ENCODE measurements at places on chromosomes 13 and 19. TPM values are rescaled to one million over a fixed set of nuclear protein-coding genes. Genes with fewer than 3 reads are reported as not detected.
A peak's percentile ranks its signal among the peaks of the same experiment; 100 is the strongest.

DNA sequence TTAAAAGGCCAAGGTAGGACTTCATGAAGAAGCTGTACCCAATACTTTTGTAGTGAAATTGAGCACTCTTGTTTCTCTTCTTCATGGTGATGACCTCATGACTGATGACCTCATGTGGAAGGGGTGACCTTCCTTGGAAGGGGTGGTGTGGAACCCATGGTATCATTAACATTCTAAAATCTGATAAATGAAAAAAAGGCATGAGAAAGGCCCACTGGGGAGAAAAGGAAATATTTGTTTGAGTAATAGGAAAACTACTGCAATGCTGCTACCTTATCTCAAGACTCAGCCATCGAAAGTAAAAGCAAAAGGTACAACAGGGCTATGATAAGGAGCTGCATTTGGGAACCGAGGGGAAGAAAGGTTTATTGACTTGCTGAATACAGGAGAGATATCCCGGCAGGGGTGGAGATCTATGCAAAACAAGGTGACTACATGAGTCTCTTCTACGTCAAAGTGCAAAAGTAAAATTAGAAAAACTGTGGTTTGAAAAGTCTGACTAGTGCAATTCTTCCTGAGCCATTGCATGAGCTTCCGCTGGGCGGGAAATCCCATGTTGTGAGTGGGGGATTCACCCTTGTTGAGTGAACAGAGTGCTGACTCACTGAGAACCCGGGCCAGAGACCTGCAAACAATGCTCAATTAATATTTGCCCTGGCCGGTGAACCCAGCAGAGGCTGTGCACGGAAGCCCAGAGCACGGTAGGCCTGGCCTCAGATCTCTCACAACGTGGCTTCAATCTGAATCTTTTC is 138.9 kb upstream of the RFC3 start:
- DNase-seq: peak; percentile 78

- no peak for DNase-seq
Observed at GRCh38 chr19:12676384-12676792, 5.3 kb downstream of the DHPS start.

DNA sequence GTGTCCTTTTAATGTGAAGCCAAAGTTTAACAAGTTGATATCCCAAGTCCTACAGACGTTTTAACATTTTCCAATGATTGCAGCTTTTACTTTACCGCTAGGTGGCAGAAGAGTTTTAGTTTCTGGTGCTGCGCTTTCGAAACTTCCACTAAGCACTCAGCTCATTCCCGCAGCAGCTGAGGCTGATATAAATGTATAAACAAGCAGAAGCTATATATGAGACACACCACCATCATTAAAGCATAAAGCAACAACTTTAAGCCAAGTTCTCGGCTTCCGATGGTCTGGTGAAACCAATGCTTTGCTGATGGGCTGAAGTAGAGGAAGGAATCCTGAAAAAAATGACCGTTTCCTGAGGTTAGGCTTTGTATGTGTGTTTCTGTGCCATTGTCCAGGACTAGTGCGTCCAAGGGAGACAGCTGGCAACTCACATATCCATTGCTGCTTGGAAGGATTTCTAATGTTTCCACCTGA is 753.9 kb downstream of the OLFM4 start:
- peak; percentile 1 for DNase-seq

- DNase-seq: no peak
Observed at GRCh38 chr13:79682164-79682563, 201.2 kb downstream of the NDFIP2 start.

The GPC5 gene
- total RNA-seq: not detected

DNA sequence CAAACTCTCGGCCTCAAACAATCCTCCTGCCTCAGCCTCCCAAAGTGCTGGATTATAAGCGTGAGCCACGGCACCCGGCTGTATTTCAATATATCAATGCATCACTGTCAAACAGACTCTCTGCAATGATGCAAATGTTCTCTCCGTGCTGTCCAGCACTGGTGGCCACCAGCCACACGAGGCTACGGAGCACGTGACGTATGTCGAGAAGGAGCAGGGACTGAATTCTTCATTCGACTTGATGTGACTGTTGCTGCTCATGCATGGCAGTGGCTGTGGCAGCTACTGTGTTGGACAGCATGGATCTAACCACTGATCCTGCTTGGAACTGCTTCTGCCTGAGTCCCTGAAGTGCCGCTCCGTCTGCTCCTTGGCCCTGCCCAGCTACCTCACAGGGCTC is 9.8 kb downstream of the LRRC4B start:
- DNase-seq: no peak

- no peak for DNase-seq
Observed at GRCh38 chr13:70255406-70255991, 147.2 kb upstream of the KLHL1 start.

GRCh38 chr19:18906605-18907519 is 10.9 kb upstream of the CERS1 start:
- DNase-seq: no peak

The ONECUT3 gene
- total RNA-seq: not detected

- DNase-seq: no peak
Observed at GRCh38 chr19:19566306-19566705, 28.2 kb downstream of the CILP2 start.

DNA sequence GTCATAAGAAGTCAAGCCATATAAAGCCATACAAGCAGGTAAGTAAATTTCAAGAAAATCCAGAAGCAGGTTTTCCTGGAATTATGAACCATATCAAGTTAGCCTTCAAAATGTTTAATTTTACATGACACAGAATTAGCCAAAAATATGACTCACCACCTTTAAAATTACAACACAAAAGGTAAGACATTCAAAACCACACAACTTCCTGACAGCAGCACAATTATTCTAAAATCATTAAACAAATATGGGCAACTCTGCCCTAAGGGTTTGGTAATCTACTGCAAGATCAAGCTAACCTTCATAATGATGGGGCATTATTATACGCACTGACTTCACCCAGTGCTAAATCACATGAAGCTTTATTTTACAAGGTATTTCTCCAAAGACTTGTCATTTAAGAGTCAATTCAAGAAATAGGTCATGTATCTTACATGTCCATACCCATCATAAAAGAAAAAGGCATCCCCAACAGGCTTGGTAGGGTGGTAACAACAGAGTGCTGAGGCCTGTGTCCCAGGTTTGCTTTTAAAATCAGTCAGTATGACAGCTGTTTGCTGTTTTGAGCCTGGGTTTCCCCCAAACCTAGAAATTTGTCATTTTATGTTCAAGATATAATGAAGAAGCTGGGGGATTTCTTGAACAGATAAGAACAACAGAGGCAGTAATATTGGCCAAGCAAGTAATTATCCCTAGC is 15.2 kb downstream of the RCBTB1 start:
- no peak for DNase-seq

The COX6B2 gene
- total RNA-seq: not detected

The IRGC gene
- not detected for total RNA-seq

DNA sequence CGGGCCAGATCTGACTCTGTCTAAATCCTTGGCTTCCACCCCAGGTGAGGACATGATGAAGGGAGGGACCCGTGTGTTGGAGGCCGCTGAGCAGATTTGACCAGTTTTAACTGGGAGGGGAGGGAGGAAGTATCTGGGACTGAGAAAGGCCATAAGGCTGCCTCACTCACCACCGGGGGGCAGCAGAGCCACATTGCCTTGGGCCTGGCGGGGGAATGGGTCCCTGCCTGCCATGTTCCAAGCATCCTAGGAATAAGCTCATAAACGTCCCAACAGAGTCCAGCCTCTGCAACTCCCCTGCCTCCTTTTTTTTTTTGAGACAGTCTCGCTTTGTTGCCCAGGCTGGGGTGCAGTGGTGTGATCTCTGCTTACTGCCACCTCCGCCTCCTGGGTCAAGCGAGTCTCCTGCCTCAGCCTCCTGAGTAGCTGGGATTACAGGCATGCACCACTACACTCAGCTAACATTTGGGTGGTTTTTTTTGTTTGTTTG is 15.5 kb downstream of the MAST3 start:
- DNase-seq: peak; percentile 51

The CEACAM4 gene
- not detected for total RNA-seq

DNA sequence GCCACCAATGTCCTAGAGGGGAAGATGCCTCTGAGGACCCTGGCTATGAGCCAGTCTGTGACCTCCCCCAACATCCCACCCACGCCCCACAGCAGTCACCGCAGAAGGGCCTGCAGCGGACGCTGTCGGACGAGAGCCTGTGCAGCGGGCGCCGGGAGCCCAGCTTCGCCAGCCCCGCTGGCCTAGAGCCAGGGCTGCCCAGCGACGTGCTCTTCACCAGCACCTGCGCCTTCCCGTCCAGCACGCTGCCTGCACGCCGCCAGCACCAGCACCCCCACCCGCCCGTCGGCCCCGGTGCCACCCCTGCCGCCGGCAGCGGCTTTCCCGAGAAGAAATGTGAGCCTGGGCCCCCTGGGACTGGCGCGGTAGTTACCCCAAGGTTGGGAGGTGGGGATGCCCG is 30.6 kb downstream of the DPF1 start:
- DNase-seq: no peak

DNA sequence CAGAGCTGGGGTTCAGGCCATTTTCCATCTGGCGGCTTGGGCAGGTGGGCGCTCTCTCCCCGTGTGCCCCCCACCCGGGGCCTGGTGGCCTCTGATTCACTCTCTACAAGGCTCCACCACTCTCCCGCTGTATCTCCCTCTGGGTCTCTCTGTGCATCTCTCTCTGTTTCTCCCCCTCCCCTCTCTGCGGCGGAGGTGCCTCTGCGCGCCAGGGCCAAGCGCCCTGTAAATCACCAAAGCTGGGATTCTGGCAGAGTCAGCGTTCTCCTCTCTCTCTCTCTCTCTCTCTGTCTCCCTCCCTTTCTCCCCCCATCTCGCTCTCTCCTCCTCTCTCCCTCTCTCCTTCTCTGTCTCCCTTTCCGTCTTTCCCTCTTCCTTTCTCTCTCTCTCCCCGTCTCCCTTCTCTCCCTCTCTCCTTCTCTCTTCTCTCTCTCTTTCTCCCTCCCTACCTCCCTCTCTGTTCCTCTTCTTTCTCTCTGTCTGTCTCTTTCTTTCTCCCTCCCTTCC is 3.9 kb downstream of the NFIC start:
- no peak for DNase-seq

DNA sequence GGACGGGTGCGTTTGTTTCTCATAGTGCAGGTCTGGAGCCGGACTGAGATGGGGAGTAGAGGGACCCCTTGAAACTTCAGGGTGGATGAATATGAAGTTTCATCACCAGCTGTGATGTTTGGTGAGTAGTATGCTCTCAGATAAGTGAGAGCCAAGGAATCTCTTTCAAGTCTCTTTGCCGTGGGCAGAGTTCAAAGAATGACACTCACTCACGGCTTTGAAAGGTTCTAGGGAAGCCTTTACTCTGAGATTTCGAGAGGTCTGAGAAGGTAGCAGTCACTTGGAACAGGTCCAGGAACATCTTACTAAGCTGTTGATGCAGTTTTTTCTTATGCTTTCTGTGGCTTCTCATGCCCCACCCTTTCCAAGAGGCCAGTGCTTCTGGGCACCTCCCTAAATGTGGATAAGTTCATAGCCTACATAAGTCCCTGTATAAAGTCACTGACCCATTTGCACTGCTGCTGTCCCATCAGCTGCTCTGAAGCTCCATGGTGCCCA is at the start of gene IGFL2:
Gene IGFL2, plus strand, starts transcription at position 448 of the 498 bp plus-strand sequence. Its CDS starts 41 bp downstream, at position 489.
- no peak for DNase-seq

GRCh38 chr13:74298923-74299322 is 164.7 kb upstream of the KLF12 start:
- no peak for DNase-seq

The STOML3 gene
- total RNA-seq: not detected

The PEX11G gene
- 0.46 TPM for total RNA-seq

The BRME1 gene
- 0.73 TPM for total RNA-seq

The PRODH2 gene
- not detected for total RNA-seq

The LGALS4 gene
- not detected for total RNA-seq

The FARP1 gene
- 16.3 TPM for total RNA-seq

GRCh38 chr13:52665325-52665724 is 12.7 kb downstream of the SUGT1 start:
- DNase-seq: no peak

DNA sequence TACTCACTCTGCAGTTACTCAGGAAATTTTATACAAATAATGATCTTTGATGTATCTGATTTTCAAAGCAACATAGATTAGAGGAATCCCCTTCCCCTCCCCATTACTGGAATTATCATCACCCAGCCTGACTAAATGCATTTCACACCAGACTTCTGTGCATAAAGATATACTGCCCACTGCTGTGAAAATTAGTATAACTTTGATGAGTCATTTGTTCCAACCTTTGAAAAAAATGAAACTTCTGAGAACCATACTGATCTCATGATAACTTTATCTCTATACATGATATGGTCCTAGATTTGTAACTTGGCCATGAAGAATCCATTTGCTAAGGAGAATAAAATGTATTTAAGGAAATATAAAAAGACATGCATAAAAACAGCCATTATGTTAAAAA is 63.9 kb downstream of the GPC6 start:
- DNase-seq: no peak

- DNase-seq: no peak
Observed at GRCh38 chr13:51225029-51225428, 2.8 kb downstream of the FAM124A start.

GRCh38 chr13:43124490-43124889 is 101.1 kb downstream of the DNAJC15 start:
- DNase-seq: no peak

DNA sequence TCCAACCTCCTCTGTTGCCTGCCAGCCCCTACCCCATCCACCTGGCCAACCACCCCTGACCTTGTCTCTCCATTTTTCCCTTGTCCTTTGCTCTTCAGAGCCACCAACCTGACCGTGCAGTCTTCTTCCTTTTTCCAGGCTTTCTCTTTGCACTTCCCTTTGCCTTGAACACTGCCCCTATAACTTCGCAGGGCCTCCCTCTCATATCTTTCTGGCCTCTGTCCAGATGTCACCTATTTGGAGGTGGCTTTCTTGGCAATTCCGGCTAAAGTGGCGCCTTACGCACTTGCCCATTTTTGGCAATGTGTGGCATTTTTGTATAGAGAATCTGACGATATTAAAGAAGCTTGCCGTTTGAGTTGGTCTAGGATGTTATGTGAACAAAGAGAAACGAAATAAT is 844 bp downstream of the ZNF543 start:
- DNase-seq: no peak

GRCh38 chr19:1570836-1571235 is 2.7 kb upstream of the MEX3D start:
- DNase-seq: no peak

DNA sequence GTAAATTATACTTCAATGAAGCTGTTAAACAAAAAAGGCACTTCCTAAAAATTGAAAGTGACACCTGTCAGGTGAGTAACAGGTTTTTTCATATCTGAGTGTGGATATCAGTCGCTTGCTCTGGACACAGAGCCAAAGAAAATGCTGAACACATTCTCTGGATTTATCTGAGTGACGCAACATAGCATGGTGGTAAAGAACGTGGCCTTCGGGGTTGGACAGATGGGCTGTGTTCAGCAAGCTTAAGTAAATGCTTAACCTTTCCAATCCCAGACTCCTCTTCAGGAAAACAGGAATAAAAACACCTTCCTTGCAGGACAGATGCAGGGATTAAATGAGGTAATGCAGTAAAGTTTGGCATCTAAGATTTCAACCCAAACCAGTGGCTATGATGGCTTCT is 132.0 kb downstream of the FOXO1 start:
- DNase-seq: no peak

The TUBB4A gene
- 0.26 TPM for total RNA-seq

GRCh38 chr13:93721483-93721882 is 494.9 kb downstream of the GPC6 start:
- no peak for DNase-seq

- DNase-seq: no peak
Observed at GRCh38 chr19:18167975-18168645, 5.5 kb upstream of the IFI30 start.

GRCh38 chr19:31995546-31995945 is 349.9 kb upstream of the ZNF507 start:
- DNase-seq: no peak

The LILRA1 gene
- not detected for total RNA-seq

GRCh38 chr13:47310401-47310800 is 413.5 kb upstream of the HTR2A start:
- no peak for DNase-seq

The CCNA1 gene
- total RNA-seq: 127 TPM

All from pulmonary artery endothelial cell (primary cell).